H4 (cell line): ENCODE measurements at places on chromosomes 5 and 9.

DNA sequence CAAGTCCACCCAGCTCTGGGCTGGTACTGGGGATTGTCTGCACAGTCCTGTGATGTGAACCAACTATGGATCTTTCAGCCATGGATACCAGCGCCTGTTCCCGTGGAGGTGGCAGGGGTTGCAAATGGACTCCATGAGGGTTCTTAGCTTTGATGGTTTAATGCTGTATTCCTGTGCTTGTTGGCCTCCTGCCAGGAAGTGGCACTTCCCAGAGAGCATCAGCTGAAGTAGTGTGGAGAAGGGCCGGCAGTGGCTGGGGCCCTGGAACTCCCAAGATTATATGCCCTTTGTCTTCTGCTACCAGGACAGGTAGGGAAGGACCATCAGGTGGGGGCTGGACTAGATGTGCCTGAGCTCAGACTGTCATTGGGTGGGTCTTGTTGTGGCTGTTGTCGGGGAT lies 1104.8 kb upstream of the COX7C start:
- no peak for DNase-seq

- DNase-seq: no peak
Observed at GRCh38 chr5:150113047-150113744, 26.8 kb upstream of the CSF1R start.

GRCh38 chr5:116386633-116387032 lies 188.0 kb downstream of the SEMA6A start:
- no peak for DNase-seq

DNA sequence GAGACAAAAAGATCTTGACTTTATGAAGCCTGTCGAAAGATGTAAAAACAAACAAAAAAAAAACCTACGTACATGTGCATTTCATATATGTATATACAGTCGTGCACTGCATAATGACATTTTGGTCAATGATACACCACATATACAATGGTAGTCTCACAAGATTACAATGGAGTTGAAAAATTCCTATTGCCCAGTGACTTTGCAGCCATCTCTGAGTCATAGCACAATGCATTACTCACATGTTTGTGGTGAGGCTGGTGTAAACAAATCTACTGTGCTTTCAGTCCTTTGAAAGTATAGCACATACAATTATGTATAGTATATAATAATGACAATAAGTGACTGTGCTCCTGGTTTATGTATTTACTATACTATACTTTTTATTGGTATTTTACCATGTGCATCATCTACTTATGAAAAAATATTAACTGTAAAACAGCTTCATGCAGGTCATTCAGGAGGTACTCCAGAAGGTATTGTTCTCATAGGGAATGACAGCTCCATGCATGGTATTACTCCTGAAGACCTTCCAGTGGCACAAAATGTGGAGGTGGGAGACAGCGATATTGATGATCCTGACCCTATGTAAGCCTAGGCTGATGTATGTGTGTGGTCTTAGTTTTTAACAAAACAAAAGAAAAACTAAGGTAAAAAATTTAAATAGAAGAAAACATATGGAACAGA lies 73.7 kb upstream of the FST start:
- peak; percentile 90 for DNase-seq

DNA sequence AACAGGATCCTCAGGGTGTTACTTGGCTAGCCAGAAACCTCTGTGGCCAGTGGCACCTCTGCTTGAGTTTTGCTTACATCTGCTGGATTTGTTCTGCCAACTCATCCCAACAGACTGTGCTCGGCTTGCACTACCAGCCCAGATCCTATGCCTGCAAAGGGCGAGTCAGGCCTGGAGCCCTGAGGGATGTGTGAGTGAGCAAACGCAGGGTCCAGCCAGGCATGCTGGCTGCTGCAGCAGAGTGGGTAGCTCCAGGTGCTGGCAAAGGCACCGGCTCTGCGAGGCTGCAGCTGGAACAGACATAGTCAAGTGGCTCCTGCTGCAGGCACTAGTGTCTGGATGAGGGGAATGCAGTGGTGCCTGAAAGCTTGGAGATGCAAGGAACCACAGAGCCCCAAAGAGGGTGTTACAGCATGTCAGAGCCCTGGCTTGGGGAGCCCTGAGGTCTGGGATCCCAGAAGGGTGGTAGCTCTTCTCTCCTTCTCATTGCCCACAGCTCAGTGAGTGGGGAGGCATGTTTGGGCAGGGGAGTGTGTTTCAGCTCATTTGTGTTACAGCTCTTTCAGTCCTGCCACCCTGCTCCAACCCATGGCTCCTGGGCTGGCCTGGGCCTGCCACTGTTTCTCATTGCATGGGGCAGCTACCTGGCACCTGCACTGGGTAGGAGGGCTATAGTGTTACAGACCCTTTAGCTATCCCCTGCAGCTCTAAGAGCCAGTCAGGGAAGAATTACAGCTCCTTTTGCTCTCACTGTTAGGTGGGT lies 332.6 kb downstream of the TAF11L14 start:
- DNase-seq: peak; percentile 52

DNA sequence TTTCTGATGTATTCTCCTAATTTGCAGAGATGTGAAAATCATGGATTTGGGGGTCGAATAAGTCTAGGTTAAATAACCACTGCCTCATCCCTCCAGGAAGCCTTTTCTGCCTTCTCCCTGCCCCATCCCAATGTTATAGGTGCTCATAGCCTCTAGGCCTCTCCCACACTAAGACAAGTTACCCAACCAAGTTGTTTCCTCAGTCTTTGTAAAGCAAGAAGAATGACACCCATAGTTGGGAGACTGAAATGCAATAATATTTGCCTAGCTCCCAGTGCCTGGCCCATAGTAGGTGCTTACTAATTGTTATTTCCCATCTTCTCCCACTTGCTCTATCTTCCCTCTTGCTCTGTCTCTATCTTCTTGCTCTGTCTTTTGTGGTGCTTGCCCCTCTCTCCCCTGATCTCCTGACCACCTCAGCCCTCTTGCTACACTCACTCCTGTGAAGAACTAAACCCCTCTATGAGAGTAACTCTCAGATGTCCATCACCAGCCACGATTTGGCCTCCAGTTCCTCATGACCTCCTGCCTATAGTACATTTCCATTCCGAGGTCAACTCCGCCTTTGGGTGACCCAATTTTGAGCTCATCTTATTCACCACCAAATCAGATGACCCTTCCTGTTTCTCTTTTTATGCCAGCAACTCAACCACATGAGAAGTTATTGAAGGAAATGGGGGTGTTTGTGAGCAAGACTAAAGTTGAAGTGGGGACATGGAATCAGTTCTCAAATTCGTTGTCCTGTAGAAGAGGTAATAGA lies 7.0 kb downstream of the AFAP1L1 start:
- no peak for DNase-seq

DNA sequence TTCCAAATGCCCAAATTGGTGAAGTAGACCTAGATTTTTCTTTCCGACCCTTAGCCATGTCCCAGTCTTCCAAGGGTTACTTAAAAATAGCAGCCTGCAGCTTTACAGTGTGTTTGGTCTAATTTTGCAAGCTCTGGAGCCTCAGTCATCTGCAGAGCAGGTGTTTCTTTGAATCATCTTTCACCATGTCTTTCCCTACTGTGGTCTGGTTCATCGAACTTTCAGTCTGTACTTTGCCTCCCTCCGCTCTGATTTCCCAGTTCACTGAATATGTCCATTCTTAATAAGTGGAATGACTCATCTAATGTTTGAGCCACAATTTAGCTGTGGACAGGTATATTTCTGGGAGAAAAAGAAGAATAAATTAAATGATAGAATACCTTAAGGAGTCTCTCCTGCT lies 1060.7 kb downstream of the EFNA5 start:
- DNase-seq: no peak

GRCh38 chr9:97831843-97832636 lies 21.0 kb upstream of the FOXE1 start:
- DNase-seq: no peak
